ENCODE measurements at places on chromosomes 3 and 15. TPM values are rescaled to one million over a fixed set of nuclear protein-coding genes. Genes with fewer than 3 reads are reported as not detected.

GRCh38 chr3:29324180-29324651 lies 43.3 kb downstream of the RBMS3 start:
- peak; percentile 85 for DNase-seq

GRCh38 chr15:73979636-73980035 lies 12.5 kb downstream of the STOML1 start:
- no peak for DNase-seq

GRCh38 chr3:152832046-152832445 lies 2.9 kb upstream of the P2RY1 start:
- DNase-seq = no peak

GRCh38 chr3:24475925-24476324 lies 18.7 kb downstream of the THRB start:
- DNase-seq = peak; percentile 63

- peak; percentile 10 for DNase-seq
Measured at GRCh38 chr15:47908950-47909670, 191.8 kb downstream of the SEMA6D start.

GRCh38 chr3:174700736-174701135 lies 158.4 kb upstream of the NAALADL2 start:
- DNase-seq = no peak

GRCh38 chr3:189947948-189948723 lies 172.6 kb downstream of the P3H2 start:
- DNase-seq = peak; percentile 86

Gene USP8
- 24.6 TPM for total RNA-seq

DNA sequence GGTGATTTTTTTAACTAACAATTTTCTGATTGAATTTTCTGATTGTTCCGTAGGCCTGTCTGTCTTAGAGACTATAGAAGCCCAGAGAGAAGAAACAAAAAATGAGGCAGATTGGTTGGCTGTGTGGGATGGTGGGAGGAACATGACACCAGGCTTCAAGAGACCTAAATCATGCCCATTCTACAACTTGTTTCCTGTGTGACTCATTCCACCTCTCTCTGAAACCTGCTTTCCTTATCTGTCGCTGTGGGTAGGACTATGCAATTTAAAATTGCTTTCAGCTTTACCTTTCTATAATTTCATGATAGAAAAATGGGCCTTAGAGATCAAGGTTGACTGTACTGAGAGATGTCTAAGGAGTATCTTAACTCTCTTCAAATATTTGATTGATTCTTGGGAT lies 44.5 kb downstream of the OXNAD1 start:
- DNase-seq = peak; percentile 80
